IMR-90 (cell line): ENCODE measurements at places on chromosomes 5 and 9. TPM values are rescaled to one million over a fixed set of nuclear protein-coding genes. Genes with fewer than 3 reads are reported as not detected.

DNA sequence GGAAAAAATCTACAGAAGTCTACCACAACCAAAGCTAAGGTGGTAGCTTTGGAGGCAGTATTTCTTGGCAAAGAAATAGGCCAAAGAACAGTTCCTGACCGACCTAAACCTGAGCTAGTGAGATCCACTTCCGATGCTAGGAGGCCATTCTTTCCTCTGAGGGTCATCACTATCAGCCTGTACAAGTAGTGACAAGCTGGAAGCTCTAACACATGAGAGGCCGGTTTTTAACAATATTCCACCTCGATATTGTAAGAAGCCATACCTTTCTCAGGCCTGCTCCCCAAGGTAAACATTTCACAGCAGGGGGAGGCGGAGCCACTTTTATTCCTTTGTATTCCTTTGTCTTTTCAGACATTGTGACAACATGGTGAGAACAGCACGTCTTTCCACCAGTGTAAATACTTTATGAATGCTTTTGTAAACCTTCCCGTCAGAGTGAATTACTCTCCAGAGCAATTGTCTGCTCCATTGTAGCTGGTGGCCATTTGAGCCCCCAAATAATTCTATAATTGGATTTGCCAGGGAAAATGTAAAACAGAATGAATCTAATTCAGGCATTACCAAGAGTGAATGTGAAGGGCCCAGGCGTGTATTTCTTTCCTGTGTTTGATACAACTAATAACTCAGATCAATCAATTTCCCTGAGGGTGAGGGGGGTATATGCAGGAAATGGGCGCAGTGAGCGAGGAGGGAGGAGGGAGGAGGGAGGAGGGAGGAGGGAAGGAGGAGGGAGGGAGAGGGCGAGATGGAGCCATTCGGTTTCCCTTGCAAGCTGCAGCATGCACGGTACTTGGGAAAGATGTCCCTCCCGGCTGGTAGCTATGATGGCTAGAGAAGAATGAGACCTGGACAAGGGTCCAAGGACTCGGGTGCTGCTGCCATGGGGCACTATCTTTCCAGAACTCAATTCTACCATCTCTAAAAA is 166.6 kb downstream of the CDK5RAP2 start:
- DNase-seq: no peak

DNA sequence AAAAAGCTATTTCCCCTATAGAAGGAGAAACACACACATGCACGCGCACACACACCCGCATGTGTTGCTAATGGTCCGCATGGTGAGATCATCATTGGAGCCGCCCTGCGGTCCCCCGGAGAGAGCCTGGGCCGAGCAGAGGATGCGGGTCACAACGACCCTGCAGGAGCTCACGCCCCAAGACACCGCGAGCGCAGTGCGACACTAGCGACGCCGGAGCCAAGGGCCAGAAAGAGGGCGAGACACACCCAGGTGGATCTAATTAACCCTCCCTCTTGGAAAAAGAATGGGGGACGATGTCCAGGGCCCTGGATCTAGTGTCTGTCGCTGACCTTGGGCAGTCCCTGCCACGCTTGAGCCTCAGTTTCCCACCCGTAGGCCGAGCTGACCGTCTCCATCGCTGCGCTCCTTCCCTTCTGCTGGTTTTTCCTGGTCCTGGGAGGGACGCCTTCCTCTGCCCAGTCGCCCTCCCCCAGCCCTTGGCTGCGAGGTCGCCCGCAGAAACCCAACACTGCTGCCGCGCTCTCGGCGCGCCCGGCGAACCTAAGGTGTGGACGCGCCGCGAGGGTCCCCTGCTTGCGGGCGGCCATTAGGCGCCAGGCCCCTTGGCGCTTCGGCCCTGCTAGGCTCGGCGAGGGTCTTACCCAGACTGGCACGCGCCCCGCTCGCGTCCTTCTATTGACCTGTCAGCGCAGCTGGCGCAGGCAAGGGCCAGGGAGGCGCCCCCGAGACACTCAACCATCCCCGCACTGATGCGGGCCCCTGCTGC is 47.5 kb upstream of the RNF20 start:
- DNase-seq: peak; percentile 41

DNA sequence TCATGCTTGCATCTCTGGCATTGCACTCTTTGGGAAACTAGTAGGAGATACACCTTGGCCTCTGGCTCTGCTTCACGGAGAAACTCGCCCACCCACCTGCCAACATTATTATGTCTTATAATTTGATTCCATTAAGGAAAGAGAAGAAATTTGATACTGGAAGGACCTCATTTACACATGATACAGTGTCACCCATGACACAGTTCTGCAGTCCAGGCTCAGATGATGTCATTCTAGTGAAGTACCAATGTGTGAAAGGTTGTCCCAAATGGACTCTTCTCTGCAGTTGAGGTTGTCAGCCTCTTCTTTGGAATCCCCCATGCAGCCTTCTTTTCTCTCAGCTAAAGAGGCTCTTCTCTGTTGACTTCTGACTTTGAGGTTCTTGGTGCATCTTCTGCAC is 329.1 kb downstream of the NTRK2 start:
- DNase-seq: no peak

GRCh38 chr9:23321049-23321448 is 505.0 kb downstream of the ELAVL2 start:
- no peak for DNase-seq

Gene EGFLAM
- 1.1 TPM in 2 replicates for total RNA-seq

Gene TMEM215
- not detected in 2 replicates for total RNA-seq

GRCh38 chr5:176624938-176625337 is 5.4 kb downstream of the SNCB start:
- DNase-seq: no peak

DNA sequence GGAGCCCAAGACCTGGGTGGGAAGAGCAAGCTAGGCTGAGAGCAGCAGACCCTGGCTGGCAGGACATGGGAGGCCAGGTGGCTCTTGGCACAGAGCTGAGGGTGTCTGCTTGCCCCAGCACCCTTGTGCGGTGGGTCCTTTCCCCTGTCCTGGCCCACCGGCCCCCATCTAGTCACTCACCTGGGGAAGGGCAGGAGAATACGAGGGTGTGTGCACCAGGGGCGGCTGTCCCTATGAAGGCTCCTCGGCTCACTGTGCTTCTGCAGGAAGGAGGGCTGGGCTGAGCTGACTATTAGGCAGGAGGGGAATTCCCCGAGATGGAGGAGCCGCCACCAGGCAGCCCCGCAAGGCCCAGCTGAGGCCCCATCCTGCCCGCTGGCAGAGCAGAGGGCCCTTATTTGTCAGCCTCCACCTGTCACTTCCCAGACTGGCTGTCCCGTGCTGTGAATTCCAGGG is 6.1 kb upstream of the TNIP1 start:
- DNase-seq: peak; percentile 43

GRCh38 chr5:74497706-74498105 is 142.8 kb downstream of the ENC1 start:
- DNase-seq: peak; percentile 25

Gene HSD17B3
- total RNA-seq: 0.18 TPM in 1 of 2 replicates, not detected in the other

GRCh38 chr9:108045851-108046250 is 556.3 kb upstream of the KLF4 start:
- no peak for DNase-seq

GRCh38 chr5:150394912-150395687 is 17.6 kb downstream of the CD74 start:
- no peak for DNase-seq

DNA sequence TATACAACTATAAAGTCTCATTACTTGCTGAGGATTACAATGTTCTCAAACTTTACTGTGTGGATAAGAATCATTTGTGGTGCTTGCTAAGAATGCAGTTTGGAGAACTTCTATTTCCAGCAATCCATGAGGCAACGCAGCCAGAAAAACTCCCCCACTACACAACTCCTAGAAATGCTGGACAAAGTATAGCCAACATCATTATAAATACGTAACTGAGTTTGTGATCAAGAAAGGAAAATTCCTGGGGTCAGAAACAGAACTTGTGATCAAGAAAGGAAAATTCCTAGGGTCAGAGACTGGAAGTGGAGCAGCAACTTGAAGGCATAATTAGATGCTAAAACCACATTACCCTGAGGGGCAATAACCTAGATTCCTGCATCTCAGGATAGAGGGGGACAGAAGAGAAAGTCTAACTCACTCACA is 81.1 kb downstream of the MAT2B start:
- no peak for DNase-seq

DNA sequence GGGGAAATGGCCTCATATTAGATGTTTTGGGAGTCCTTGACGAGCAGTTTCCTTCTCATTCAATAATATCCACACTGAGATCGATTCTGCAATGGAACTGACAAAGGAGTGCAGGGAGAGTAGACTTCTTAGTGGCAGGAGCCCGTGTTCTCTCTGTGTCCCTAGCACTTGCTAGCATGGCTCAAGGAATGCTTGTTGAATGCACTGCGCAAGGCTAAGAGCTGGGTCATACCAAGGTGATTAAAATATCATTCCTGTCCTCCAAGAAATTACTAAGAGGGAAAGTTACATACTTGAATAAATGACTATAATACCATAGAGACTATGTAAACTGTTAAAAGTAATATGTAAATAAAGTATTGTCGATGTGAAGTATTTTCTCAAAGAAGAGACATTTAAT is 630.1 kb downstream of the IRX1 start:
- DNase-seq: no peak
